ENCODE measurements at places on chromosomes 3 and 15.

DNA sequence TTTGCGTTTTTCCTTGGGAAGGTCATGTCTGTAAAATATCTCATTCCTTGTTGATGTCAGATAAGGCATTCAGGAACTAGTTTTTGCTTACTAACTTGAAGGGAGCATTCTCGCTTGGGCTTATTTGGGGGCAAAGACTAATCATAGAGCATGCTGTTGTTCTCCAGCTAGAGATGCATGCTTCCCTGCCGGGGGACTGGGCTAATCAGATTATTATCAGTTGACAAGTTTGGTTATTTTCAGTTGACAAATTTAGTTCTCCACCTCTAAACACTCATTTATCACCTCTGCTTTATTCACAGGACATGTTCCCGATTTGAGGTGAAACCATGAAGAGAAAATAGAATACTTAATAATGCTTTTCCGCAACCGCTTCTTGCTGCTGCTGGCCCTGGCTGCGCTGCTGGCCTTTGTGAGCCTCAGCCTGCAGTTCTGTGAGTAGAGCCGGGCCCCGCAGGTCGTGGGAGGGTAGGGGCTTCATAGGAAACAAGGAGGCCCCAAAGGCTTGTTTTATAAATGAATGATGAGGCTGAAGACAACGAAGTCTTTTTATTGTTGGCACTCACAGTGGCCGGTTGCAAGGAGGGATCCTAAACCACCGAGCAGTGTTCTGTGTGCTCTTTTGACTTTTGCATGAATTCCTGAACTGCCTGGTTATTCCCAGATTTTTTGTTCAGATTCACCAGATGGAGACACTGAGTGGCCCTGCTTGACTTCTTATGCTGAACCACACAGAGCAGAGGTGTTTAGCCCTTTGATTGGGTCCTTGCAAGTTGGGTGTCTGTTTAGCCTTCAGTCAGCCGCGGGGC, 28.4 kb downstream of the PXYLP1 start:
- DNase-seq, result no peak

GRCh38 chr15:71338265-71338664, 223.0 kb downstream of the THSD4 start:
- no peak for DNase-seq

DNA sequence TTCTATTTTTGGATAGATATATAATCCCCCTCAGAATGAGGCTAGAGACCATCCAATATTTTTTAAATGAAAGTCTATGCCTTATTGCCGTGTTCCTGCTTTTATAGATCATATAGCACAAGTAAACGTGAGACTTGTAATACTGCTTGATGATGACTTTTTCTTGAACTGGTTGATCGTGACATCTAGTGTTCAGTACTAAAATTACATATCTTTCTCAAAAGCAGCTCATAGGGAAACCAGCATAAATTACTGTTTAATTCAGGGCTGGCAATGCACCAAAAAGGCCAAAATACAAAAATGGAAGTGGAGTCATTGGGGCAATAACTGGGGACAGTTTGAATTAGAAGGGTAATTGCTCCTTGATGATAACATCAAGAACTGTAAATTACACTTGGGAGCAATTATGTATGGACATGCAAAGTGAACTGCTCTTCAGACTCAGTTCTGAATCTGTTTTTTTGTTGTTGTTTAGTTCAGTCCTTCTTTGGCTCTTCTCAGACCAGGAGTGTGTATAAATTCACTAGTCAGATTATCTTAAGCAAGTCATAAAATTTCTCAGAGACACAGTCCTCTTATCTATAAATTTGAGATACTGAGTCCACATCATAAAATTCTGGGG, 325.3 kb downstream of the THSD4 start:
- DNase-seq, result peak; percentile 42

DNA sequence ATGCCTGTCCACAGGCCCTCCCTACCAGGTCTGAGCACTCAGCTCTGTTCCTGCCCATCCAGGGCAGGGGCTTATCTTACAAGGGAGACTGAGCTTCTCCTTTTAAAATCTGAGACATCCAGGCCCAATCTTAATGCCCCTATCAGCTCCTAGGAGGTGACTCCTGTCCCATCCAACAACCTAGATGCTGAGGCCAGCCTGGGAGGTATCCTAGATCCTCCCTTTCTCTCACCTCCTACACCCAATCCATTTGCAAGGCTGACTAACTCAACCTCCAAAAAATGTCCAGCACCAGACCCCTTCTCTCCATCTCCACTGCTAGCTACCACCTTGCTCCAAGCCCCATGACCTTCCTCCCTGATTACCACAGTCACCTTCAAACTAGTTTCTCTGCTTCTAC, 17.4 kb downstream of the LHFPL4 start:
- DNase-seq, result no peak

DNA sequence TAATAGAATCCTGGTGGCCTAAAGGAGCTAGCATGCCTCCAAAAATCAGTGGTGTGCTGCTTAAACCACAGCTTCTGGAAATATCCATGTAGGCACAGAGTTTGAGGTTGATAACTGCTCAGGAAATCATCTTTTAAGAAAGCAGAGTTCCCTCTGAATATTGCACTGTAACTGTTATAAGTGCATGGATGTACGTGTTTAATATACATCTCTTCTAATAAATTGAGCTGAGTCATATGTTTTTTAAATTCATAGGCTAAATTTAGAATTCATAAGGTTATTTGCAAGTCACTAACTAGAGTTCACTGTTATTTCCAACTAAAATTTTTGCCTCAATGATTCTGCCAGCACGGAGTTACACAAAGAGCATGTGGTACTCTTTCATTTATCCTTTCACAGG, 68.9 kb downstream of the MYH15 start:
- DNase-seq, result no peak

- no peak for DNase-seq
Measured at GRCh38 chr15:38873158-38873557, 308.5 kb upstream of the RASGRP1 start.

- peak; percentile 87 for DNase-seq
Measured at GRCh38 chr15:99504071-99504822, 61.5 kb upstream of the MEF2A start.

DNA sequence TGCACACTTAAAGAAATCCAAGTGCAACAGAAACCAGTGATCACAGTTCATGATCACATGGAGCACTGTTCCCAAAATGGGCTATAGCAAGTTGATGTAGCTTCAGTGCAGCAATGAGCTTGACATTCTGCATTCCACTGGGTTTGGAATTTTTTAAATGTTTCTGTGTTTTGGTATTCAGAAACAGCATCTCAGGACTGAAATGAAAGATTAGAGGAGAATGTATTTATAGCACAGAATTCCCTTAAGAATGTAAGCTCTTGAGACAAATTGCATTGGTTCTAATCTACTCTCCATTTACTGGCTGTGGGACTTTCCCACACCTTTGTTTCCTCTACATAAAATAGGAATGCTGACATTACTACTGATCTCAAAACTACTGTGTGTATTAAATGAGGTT, 162.7 kb downstream of the FGF12 start:
- no peak for DNase-seq

DNA sequence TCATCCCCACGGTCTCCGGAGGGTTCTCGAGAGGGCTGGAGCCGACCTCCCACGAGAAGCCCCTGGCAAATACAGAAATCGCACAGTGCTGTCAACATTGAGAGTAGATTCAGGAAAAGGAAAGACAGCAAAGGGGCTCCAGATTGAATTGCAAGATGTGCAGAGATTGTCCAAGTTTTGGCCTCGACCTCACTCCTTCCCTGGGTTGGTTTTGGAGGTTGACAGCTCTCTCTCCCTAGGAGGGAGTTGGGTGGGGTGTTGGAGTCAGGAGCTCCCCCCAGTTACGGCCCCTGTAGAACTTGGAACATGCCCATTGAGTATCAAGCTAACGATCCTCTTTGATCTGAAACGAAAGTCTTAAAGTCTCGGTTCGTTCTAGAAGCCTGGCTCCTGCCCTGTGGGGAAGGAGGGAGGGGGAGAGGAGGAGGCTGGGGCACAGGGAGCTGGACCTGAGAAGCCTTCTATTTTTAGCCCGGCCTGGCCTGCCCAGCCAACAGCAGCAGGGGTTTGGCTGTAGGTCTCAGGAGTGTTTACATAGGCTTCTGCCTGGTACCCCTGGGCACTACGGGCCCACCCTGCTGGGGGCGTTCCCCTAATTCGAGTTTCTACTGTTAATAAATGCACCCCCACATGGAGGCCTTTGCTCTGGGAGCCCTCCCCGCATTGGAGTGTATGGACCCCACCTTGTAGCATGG, 672 bp upstream of the KY start:
- DNase-seq, result no peak

DNA sequence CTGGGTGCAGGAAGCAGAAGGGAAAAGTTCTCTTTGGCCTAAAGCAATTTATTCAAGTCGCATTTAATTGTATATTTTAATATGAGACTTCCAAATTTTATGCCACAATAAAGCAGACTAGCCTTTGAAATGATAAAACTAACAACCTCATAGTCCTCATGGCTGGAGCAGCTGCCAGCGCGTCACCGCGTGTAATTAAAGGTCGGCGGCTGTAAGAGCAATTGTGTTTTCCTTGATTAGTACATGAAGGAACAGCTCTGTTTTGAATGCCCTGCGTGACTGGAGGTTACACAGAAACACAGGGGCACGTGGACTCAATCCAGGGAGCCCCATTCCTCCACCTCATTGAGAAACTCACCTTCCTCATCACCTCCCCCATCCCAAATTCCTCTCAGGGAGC, 10.1 kb upstream of the LRRC15 start:
- no peak for DNase-seq

DNA sequence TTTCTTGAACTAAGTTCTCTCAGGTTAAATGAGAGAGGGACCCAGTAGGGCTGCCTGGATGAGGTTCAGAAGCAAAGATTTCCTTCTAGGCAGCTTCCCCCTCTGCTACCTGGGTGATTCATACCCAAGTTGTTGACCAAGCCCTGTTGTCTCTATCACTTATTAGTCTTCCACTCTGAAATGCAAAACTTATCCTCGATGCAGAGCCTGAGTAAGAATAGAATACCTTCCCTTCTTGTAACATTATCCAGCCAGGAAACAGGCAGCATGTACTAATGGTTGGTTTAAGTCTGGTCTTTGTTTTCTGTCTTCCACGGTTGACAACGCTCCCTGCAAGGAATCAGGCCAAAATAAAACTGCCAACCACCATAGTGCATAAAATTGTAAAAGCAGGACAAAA, 377.3 kb downstream of the MECOM start:
- DNase-seq, result no peak

DNA sequence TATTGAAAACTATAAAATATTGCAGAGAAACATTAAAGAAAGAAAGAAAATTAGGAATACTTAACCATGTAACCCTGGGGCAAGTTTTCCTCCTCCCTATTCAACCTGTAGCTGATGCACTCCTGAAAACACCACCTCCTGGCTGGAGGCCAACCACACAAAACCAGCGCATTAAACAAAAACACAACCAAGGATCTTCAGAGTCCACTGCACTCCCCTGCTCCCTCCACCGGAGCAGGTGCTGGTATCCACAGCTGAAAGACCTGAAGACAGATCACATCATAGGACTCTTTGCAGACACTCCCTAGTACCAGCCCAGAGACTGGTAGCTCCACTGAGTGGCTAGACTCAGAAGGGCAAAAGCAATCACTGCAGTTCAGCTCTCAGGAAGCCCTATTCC, 13.6 kb upstream of the ADAMTS17 start:
- no peak for DNase-seq

DNA sequence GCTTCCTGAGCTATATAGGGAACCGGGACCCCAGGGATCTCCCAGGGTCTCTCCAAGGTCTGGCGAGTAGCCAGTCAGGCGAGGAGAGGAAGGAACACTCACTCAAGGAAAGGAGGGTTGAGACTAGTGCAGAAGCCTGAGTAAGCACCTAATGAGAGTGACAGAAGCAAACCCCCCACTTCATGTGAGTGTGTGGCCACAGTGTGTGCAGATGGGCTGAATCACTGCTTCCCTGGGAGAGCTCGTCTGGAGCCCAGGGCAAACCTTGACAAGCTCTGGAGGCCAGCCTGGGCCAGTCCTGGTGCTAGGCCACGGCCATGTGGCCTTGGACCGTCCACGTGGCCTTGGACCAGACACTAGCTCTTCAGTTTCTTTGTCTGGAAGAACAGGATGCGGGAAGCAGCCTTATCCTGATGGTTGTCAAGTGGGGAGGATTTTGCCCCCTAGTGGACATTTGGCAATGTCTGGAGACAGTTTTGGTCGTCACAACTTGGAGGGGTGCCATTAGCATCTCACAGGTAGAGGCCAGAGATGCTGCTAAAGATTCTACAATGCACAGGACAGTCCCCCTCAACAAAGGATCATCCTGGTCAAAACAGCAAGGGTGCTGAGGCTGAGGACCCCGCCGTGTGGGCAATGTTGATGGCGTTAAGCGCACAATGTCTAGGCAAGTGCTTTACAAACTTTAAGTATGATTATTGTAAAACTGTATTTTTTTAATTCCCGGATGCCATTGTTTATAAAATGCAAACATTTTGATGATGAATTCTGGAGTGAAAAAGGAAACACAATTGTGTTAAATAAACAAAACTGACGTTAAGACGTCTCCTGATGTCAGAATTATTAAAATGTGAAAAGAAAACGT, 34.8 kb upstream of the CTSH start:
- peak; percentile 57 for DNase-seq

DNA sequence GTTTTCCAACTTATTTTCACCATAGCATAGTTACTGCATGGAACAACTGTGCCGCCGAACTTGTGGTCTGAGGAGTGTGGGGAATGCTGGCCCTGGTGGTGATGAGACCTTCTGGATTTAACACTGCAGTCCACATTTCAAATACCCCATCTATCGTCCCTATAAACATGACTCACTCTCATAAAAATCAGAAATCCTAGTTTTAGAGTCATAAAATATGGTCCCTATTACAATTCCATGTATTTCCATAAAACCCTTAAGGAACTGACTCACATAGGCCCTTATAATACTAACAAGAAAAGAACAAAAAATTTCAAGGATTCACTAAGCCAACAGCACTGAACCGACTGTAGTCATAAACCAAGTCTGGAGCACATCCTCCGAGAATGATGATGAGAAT, 147.2 kb downstream of the FOXP1 start:
- no peak for DNase-seq

DNA sequence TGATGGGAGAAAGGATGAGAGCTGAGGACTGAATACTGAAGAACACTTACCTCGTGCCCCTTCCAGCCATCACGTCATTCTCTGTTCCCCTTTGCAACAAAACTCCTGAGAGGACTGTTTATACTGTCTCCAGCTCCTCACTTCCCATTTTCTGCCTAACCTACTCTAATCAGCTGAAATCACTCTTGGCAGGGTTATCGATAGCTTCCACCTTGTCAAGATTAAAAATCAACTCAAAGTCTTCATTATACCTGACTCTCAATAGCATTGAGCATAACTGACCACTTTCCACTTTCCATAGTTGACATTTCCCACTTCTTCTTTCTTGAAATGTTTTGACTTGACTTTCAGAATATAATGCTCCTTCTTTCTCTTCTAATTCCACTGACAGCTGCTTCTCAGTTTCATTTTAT, 4.3 kb downstream of the BTBD1 start:
- DNase-seq, result no peak

GRCh38 chr3:71825551-71826283, 40.8 kb upstream of the PROK2 start:
- DNase-seq, result no peak

- no peak for DNase-seq
Measured at GRCh38 chr3:148204131-148204530, 493.6 kb upstream of the AGTR1 start.

GRCh38 chr15:92797168-92798052, 102.7 kb upstream of the CHD2 start:
- DNase-seq, result peak; percentile 81
